ACHN (cell line): ENCODE measurements at places on chromosomes 2 and 18.

- DNase-seq = no peak
Observed at GRCh38 chr18:49878567-49879270, 65.4 kb upstream of the ACAA2 start.

- DNase-seq = no peak
Observed at GRCh38 chr2:233240897-233241296, 10.6 kb upstream of the ATG16L1 start.

DNA sequence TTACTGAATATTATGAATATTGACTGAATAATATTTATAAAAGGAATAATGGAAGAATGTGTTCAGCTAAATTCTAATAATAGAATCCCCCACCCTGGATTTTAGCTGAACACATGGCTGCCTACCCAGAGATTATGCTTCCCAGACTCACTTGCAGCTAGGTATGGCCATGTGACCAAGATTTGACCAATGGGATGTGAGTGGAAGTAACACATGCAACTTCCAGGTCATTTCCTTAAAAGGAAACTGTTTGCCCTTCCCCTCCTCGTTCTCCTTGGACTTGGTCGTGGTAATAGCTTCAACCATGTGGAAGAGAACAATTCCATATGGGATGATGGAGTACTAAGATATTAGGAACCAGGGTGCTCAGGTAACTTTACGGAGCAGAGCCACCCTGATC, 47.8 kb downstream of the KIAA2012 start:
- DNase-seq = no peak

DNA sequence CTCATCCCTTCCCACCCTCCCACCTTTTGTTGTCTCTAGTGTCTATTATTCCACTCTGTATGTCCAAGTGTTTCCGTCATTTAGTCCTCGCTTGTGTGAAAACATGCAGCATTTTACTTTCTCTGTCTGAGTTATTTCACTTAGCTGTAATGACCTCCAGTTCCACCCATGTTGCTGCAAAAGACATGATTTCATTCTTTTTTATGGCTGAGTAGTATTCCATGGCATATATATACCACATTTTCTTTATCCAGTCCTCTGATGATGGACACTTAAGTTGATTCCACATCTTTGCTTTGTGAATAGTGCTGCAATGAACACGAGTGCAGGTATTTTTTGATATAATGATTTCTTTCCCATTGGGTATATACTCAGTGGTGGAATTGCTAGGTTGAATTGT, 296.7 kb downstream of the MBD5 start:
- DNase-seq = no peak

GRCh38 chr2:86023366-86023712, 82.3 kb downstream of the POLR1A start:
- DNase-seq = no peak

DNA sequence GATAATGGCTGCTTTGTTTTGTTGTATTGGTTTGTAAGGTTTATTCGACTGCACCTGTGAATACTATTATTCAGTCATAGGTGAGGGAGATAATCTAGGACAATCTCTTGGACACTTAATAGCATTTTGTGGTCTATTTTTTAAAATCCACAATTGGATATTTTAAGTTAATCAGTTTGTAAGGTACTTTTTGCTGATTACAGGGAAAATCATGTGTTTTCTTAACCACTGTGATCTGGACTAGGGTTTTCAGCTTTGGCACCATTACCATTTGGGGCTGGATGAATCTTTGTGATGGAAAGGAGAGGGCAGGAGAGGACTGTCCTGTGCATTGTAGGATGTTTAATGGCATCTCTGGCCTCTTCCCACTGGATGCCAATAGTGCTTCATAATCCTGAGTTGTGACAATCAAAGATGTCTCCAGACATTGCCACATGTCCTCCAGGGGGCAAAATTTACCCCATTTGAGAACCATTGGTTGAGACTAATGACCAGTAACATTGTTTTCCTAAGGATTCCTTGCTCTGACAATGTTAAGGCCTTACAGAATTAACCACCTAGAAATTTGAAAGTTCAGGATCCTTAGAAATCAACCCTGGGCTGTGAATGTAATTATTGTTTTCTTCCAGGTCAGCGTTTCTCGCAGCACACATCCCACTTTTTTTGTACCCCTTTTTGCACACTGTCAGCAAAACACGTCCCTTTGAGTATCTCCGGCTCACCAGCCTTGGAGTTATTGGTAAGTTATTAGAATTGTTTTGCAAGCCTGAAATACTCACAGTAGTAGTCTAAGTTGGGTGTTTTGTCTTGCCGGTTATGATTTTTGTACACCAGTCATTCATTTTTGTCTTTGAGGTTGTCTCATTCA, 15.6 kb downstream of the CNOT9 start:
- DNase-seq = peak; percentile 31

DNA sequence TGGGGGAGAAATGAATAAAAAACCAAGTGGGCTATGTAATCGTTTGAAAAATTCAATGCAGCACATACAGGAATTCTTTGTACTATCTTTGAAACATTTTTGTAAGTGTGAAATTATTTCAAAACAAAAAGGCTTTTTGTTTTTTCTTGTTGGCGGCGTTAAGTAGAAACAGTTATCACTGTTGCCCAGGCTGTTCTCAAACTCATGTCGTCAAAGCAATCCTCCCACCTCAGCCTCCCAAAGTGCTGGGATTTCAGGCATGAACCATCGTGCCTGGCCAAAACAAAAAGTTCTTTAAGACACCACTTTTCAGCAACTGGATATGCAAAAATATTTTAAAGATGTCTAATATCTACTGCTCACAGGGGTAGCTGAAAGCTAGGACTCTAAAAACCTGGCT, 5.4 kb downstream of the SS18 start:
- DNase-seq = no peak

- DNase-seq = no peak
Observed at GRCh38 chr18:28147674-28148171, 29.2 kb downstream of the CDH2 start.
